ENCODE measurements at places on chromosomes 13 and 19.

DNA sequence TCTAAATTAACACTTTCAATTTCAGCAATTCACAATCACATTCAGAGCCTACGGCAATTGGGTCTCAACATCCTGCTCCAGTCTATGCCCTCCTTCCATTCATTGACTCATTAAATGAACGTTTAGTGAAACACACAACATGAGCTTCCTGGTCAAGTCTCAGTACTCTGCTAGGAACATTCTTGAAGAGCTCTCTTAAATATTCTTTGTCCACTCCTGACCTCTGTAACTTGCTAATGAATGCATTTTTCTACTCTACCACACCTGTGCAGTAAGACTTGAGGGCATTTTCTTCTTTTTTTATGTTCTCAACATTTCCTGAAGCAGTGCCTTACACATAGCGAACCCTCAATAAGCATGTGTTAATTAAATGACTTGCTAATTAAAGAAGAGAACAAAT, 168.6 kb downstream of the OXGR1 start:
- DNase-seq = no peak

DNA sequence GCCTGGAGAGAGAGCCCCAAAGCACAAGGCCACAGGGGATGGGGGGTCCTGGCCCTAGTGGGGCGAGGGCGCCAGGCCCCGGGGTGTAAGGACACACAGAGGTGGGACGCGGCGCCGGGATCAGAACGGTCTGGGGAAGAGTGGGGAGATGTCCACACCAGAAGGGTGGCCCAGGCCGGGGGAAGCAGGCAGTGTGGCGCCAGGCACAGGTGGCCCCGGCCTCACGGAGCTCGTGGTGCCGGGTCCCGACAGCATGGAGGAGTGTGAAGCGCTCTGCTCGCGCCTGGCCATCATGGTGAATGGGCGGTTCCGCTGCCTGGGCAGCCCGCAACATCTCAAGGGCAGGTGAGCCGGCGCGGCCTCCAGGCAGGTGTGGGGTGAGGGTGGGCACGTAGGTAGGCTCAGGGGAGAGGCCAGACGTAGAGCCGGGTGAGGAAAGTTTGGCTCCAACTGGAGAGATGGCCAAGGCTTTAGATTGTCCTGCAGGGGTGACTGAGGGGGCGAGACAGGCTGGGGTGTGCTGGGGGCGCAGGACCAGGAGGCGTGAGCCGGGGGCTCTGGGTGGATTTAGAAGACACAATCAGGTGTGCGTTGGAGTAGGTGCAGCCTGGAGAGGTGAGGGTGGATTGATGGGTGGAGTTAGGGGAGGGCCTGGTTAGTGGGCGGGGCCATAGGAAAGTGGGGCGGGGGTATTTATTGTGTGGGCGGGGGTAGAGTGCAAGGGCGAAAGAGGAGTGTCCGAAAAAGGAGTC, 2.9 kb upstream of the ARHGAP45 start:
- DNase-seq = peak; percentile 35

DNA sequence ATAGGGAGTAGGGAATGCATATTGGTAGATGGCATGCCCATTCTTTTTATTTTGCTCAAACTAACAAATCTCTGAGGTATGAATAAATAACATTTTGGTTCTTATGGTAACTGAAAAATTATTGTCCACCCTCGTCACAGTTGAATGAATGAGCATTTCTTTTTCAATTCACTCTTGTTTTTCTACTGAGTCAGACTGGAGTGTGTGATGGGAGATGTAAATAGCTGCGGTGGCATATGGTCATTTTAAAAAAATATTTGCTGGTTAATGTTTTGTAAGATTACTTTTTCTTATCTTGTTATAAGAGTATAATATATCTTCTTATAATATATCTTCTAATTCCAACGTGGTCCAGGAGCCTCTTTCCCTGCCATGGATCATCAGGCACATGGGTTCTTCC, 586.5 kb downstream of the SLITRK5 start:
- DNase-seq = no peak

GRCh38 chr19:4064496-4065260, 2.0 kb downstream of the ZBTB7A start:
- peak; percentile 61 for DNase-seq

DNA sequence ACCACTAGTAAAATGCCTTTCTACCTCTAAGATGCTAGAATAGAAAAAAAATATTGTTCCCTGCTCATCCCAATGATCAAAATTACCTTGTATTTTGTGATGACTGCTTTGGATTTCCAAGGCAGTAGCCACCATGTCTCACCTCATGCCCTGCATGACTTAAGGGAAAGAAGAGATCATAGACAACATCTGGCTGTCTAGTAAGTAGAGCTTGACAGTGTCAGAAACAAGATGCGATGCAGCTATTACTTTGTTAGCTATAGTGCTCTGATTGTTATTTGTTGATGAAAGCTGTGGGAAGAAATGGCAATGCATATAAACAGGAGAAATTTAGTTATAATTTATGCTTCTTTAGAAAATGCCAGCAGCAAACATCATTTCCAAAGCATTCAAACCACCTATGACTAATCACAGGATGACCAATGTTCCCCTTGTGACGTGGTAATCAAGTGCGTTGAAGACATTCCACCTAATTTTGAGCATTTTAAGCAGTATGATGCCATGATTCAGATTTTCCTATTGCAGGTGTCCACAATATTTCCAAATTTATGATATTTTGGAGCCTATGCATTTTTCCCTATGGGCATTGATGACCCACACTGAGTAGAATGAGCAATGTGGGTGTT, 308.3 kb downstream of the KCNRG start:
- DNase-seq = no peak

DNA sequence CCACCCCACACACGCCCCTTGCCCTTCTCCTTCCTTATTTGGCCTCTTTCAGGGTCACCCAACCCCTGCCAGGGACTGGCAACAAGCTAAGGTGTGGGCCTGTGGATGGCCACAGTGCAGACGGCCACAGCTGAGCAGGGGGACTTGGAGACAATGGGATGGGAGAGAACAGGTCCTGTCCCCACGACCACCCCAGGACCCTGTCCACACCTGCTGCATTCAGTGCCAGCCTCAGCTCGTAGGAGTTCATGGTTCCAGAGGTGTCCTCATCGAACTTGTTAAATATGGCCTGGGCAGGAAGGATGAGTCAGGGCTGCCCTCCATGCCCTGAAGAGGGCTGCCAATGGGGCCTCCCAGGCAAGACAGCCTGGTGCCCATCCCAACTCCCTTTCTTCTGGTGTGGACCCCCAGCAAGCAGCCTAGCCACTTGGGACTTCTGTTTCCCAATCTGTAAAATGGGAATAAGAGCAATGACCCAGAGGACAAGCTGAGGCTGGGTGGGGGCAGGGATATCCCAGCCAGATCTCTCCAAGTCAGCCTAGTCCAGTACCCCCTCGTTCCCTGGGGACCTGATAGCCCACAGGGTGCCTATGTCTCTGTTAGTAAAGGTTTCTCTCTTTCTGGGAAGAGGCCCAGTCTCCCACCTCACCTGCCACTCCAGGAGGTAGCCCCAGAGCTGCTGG, 10.6 kb downstream of the CAPN12 start:
- DNase-seq = peak; percentile 31

DNA sequence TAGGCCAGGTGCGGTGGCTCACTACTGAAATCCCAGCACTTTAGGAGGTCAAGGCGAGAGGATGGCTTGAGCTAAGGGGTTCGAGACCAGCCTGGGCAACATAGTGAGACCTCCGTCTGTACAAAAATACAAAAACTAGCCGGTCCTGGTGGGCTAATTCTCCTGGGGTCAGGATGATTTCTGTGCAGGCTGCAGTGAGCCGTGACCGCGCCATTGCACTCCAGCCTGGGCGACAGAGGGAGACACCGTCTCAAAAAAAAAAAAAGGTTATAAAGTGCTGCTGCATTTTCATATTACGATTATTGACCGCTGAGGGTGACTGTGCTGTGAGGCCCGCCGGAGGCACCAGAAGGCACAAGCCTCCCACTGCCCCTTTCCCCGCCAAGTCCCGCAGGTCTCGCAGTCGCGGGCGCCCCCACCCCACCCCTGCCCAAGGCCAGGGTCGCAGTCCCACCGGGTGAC, 477 bp upstream of the PLEKHF1 start:
- DNase-seq = no peak

DNA sequence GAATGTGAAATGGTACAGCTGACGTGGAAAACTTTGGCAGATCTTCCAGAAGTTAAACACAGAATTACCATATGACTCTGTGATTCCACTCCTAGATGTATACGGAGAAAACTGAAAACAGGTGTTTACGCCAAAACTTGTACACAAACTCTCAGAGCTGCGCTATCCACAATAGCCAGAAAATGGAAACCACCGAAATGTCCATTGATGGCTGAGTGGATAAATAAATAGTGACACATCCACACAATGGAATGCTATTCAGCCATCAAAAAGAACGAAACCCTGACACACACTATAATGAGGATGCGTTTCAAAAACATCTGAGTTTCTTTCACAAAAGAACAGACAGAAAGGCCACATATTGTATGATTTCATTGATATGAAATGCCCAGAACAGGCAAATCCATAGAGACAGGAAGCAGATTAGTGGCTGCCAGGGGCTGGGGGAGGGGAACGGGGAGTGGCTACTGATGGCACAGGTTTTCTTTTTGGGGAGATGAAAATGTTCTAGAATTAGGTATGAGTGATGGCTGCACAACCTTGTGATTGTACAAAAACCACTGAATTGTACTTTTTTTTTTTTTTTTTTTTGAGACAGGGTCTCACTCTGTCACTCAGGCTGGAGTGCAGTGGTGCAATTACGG, 33.0 kb downstream of the IL12RB1 start:
- DNase-seq = no peak

GRCh38 chr13:111973605-111974340, 93.2 kb upstream of the SOX1 start:
- no peak for DNase-seq

DNA sequence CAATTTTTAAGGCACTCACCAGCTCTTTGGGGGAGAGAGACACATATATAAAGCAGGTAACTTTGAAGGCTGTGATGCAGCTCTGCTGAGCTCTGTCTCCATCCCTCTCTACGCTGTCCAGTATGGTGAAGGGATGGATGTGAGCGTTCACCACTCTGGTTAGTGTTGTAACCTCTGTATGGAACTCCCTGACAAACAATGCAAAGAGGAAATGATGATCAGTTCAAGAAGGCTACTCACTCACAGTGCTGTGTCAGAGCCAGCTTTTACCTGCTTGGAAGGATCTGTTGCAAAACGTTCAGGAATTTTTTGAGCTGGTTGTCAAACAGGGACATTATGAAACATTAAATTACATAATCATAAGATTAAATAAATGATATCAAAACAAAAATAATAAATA, 90.8 kb upstream of the SLC10A2 start:
- no peak for DNase-seq

DNA sequence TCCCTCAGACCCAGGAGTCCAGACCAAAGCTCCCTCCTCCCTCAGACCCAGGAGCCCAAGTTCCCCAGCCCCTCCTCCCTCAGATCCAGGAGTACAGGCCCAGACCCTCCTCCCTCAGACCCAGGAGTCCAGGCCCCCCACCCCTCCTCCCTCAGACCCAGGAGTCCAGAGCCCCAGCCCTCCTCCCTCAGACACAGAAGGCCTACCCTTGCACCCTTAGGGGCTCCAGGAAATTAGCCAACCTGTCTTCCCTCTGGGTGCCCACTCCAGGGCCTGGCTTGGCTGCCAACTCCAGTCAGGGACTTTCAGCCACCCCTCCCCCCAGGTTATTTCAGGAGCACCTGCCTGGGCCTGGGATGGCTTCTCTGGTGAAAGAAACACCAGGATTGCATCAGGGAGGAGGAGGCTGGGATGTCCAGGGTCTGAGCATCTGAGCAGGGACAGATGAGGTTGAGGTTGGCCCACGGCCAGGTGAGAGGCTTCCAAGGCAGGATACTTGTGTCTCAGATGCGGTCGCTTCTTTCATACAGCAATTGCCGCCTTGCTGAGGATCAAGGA, at the start of gene FGF21:
Gene FGF21, plus strand, starts transcription at position 441 of the 558 bp plus-strand sequence. CDS start 713 bp downstream, outside the sequence.
- no peak for DNase-seq

DNA sequence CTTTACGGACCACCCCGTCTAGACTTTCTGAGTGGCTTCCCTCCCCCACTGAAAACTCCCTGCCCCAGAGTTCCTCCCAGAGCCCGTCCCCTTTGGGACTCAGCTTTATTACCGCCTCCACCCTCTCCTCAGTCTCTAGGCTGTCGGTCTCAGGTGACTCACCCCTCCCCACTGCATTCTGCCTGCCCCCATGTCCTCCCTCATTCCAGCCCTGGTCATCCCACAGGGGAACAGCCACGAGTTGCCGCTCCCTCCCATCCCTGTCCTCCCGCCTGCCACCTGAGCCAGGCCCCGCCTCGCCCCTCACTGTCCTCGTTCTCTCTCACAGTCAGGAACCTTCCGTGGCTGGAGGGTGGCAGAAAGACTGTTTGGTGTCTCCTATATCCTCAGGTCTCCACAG, 57.3 kb downstream of the SMARCA4 start:
- peak; percentile 75 for DNase-seq
